Nucleus accumbens (tissue), 56 donors: ENCODE measurements at places on chromosomes 16 and 17.

DNA sequence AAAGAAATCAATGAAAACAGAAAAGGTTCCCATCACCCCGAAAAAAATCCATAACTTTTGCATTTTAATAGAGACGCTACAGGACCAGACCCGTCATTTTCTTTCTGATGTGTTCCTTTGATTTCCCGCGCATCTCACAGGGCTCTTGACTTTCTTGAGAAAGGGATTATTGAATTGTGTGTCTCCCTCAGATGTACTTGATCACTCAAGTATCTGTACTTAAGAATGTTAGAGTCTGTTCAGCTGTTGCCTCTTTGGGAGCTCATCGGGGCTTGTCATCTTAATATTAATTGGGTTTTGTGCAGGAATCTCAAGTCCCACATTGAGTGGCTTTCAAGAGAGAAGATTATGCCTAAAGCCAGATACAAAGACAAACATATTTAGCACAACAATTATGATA is 606.4 kb upstream of the SALL1 start:
- DNase-seq, result no peak

DNA sequence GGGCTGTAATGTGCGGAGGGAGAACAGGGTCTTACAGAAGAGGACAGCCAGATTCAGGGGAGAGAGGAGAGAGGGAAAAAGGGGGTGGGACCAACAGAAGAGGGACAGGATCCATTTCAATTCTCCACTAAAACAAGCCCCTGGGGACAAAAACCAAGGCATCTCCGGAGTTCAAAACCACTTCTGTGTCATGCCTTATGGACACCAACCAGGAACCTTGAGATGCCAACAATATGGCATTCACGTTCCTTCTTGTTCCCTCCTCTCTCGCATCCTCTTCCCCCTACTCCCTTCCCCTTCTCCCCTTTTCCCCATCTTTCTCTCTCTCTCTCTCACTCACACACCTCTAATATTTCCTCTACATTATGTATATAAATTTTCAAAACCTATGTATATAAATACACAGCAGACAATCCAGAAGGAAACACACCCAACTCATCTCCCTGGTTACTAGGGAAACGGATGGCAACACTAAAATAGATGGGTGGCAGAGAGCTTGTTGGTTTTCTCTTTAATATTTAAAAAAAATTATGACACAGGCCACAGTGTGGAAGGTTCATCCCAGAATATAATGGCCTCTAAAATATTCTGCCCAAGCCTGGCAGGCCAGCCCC is 123.1 kb downstream of the SLC39A11 start:
- DNase-seq, result no peak

GRCh38 chr17:4490637-4491061 is 8.0 kb upstream of the SPNS2 start:
- no peak for DNase-seq

- DNase-seq, result peak; percentile 80
These were observed 898 bp downstream of the TERF2IP start for GRCh38 chr16:75648265-75649076.

- no peak for DNase-seq
These were observed 317.6 kb downstream of the SEC14L1 start for GRCh38 chr17:77458202-77459017.

- no peak for DNase-seq
These were observed 6.8 kb downstream of the KCNH6 start for GRCh38 chr17:63529711-63530556.

DNA sequence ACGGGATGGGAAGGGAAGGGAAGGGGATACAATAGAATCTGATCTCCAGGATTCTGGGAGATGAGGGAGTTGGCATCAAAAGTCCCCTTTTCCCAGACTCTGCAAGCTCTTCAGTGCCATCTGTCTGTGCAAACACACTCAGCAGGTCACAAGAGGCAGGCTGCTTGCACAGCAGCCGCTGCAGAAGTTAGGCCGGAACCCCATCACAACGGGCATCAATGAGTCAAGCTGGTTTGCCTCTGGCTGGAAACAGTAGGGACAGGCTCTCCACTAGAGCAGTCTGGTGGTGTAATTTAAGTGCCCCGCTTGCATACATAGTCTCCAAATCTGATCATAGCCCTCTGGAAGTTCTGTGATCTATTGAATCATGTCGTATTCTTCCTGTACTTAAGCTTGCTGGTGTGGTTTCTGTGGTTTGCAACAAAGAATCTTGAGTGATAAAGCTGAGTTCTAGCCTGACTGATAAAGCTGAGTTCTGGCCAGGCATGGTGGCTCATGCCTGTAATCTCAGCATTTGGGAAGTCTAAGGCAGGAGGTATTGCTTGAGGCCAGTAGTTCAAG is 33.7 kb upstream of the KDM8 start:
- DNase-seq, result no peak

- DNase-seq, result no peak
These were observed 89.0 kb upstream of the TMEM97 start for GRCh38 chr17:28230011-28230410.

GRCh38 chr17:48747445-48748363 is 19.2 kb upstream of the HOXB13 start:
- no peak for DNase-seq

- DNase-seq, result no peak
These were observed 109.8 kb downstream of the ZFHX3 start for GRCh38 chr16:72937916-72938794.

DNA sequence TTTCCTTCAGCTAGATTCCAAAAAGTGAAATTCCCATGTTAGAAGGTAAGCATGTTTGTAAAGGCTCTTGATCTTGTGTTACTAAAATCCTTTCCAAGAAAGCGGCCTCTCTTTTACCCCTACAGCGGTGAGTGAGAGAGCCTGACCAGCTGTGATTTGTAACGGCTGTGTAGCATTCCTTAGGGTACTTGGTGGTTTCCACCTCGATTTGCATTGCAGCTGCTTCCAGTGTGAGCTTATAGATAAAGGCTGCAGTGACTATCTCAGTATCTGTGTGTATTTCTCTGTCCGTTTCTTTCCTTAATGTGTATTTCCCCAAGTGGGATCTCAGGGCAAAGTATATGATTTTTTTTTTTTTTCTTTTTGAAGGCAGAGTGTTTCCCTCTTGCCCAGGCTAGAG is 169.4 kb downstream of the SNX29 start:
- DNase-seq, result no peak

DNA sequence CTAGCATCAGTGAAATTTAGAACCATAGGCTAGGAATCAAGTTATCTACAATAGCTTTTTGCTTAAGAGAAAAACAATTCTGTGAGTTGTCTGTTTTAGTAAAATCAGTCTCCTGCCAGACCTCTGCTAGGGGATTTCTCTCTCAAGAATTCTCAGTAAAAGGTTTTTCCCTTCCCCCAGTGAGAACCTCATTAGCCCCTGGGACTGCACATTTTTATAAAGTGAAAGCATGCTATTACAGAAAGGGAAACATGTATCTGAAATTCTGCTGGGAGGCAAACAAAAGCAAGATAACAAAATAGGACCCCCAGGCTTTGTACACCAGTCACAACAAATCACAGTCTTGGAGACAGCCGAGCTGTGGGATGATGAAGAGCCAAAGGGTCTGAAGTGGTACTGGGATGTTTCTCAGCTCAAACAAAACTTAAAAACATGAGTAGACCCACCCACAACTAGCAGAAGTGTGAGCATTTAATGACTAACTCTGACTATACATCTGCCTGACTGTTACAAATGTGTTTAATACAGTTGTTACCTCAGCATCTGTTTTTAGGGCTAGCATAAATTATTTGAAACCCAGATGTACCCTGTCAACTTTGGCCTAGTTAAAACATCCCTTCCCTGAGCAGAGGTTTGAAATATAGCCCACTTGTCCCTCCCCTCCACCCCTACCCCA is 20.0 kb upstream of the GLG1 start:
- no peak for DNase-seq

DNA sequence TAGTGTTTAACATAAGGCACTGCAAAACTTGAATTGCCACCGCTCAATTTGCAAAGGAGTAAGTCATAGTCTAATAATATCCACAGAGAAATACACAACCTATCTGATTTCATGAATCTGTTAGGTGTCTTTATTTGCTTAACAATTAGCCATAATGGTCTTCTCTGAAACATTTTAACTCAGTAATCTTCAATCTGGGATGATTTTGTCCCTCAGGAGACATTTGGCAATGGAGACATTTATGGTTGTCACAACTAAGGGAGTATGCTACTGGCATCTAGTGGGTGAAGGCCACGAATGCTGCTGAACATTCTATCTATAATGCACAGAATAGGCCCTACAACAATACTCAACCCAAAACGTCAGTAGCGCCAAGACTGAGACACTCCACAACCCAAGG is 4.3 kb downstream of the UBE2G1 start:
- no peak for DNase-seq

DNA sequence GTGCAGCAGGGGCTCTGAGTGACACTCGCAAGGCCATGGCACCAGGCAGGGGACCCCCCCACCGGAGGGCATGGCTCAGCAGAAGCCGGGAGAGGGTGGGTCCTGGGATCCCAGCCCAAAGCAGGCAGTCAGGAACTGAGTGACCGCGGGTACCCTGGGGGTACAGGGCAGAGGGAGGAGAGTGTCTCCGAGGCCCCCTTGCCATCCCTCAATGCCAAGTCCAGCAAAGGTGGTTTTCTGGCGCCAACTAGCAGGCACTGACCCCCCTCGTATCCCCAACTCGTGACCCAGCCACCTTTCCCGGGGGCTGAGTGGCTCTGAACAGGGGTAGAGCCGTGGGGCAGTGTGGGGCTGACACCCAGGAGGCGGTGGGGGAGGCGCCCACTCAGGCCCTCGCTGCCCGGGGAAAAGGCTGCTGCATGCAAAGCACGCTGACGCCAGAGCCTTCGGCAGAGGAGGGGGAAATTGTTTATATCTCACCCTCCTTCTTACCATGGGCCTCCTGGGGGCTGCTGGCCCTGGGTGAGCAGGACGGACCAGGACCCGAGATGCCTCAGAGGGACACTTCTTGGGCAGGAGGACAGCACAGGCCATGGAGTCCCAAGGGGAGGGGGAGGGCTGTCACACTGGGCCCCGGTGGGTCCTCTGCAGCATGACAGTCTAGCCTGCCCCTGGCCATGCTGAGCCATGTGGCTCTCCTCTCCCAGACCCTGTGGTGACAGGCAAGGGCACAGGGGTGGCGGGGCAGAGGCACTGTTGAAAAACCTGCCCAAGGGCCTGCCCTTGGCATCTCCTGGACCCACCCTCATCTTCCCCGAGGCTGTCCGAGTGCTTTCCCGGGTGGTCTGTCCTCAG is 14.6 kb upstream of the ENPP7 start:
- no peak for DNase-seq

GRCh38 chr16:74202009-74202408 is 94.6 kb upstream of the PSMD7 start:
- no peak for DNase-seq

GRCh38 chr17:80890921-80891396 is 100.7 kb upstream of the CHMP6 start:
- DNase-seq, result no peak

DNA sequence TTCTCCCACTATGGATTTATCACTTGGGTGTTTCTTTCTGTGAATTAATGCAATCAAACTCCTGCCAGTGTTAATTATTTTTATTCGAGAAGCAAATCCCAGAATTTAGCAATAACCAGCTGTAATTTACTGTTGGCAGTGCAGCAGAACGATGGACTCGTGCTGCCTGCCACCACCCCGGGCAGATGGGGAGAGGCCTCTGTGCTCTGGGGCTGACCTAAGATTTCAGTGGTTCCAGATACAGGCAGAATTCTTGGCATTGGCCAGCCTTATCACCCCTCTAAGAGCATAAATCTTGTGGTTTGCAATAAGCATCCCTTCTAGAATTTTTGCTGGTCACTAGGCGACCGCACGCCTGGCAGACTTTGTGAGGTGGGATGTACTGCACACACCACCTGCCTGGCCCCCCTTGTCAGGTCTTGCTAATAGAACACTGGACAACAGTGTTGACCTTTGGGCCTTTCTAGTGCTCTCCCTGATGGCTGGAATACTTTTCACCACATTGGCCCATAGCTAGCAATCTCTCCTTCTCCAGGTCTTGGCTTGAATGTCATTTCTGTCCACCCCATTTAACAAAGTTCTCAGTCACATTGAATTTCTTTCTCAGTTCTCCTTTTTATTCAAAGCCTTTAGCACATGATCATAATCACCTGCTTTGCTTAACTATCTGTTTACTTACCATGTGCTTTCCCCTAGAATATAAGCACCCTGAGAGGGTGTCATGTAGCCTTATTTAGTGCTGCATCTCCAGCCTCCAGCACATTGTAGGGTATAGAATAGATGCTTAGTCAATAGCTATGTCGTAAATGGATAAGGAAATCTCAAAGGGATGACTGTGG is 122.1 kb upstream of the DYNLRB2 start:
- no peak for DNase-seq

- DNase-seq, result no peak
These were observed 39.6 kb downstream of the C16orf82 start for GRCh38 chr16:27106305-27106704.

DNA sequence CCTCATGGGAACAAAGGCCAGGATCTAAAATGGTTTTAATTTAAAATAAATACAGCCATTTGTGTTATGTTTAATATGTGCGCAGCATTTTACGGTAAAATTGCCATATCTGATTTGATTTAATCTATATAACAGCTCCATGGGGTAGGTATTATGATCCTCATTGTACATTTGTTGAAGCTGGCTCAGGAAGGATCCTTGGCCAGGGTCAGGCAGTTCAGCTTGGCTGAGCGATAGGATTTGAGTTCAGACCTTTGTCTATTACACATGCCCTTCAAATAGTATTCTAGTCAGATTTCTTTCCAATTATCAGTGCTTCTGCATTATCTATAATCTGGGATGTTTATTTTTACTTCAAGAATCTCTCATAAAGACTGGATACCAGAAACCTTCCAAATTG is 950.4 kb upstream of the EEF2KMT start:
- DNase-seq, result no peak

GRCh38 chr16:15459791-15460190 is 25.4 kb downstream of the BMERB1 start:
- no peak for DNase-seq

GRCh38 chr16:11576427-11577289 is 10.1 kb downstream of the LITAF start:
- DNase-seq, result no peak

DNA sequence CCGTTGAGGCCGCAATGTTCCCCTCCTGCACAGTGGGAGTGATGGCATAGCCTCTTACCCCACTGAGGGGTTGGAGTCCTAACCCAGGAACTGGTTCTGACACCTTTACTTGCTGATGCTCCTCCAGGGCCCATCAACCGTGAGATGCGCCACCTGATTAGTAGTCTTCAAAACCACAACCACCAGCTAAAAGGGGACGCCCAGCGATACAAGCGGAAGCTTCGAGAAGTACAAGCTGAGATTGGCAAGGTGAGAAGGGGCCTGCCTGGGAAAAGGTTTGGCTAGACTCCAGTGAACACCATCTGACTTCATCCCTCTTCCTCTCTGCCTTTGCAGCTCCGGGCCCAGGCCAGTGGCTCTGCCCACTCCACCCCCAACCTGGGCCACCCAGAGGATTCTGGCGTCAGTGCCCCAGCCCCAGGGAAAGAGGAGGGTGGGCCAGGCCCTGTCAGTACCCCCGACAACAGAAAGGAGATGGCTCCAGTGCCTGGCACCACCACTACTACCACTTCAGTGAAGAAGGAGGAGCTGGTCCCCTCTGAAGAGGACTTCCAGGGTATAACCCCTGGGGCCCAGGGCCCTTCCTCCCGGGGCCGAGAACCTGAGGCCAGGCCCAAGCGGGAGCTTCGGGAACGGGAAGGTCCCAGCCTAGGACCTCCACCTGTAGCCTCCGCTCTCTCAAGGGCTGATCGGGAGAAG is 5.8 kb downstream of the RNF40 start:
- no peak for DNase-seq

- no peak for DNase-seq
These were observed 16.8 kb downstream of the IL4R start for GRCh38 chr16:27330542-27330941.
